AG04450 (cell line): ENCODE measurements at places on chromosomes 13 and 19. TPM values are rescaled to one million over a fixed set of nuclear protein-coding genes. Genes with fewer than 3 reads are reported as not detected.

GRCh38 chr13:73521985-73522524 lies 463.2 kb downstream of the KLF5 start:
- no peak for DNase-seq

- DNase-seq, result no peak
These were observed 100.7 kb upstream of the OBI1 start for GRCh38 chr13:78759704-78760103.

GRCh38 chr13:61833228-61833627 lies 417.6 kb upstream of the PCDH20 start:
- DNase-seq, result no peak

GRCh38 chr19:44951179-44952159 lies 3.7 kb upstream of the CLPTM1 start:
- peak; percentile 65 for DNase-seq

GRCh38 chr19:12786141-12786870 lies 5.0 kb upstream of the JUNB start:
- DNase-seq, result no peak

DNA sequence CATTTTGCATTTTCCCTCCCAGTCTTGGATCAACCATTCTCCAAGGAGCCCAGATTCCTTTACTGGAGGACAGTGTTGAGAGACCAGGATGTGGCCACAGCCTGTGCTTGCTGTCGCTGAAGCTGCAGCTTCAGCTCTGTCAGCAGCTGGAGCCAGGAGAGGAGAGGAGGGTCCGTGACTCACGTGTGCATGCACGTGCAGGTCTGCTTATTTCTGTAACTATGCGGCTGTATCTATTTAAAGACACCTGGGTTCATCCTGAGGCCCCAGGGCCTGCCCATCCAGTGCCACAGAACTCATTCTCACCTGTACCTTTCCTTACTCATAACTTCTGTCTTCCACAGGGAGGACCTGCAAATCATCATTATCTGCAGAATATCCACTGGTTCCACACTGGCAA lies 8.2 kb upstream of the LAMP1 start:
- no peak for DNase-seq

- peak; percentile 33 for DNase-seq
These were observed 31.2 kb downstream of the TMPRSS9 start for GRCh38 chr19:2391118-2391725.

- no peak for DNase-seq
These were observed 62.6 kb downstream of the RYR1 start for GRCh38 chr19:38496116-38496515.

DNA sequence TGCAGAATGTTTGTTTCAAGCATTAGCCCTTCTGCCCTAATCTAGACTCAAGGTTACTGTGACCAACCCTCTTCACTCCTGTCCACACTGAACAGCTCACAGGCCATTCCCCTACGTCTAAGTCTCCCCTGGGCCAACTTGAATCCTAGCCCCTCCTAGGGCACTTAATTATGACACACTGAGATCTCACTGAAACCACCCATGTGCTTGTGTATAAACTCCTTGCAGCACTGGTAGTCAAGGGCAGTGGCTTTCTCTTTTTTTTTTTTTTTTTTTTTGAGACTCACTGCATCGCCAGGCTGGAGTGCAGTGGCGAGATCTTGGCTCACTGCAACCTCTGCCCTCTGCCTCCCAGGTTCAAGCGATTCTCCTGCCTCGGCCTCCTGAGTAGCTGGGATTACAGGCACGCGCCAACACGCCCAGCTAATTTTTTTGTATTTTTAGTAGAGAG lies 1.9 kb upstream of the AKT2 start:
- no peak for DNase-seq

DNA sequence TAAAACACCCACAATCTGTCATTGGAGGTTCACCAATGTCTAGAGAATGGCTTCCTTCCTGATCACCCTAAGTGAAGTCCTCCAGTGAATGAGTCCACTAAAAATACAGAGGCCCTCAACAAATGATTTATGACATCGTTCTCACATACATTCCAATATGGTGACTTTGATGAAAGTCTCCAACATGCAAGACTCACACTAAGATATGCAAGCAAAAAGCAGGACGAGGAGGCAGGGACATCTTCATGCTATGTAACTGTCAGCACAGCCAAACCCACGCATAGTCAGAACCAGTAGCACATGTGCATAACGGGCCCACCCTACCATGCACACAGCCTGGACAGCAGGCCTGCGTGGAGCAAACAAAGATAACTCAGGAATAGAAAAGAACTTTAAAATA lies 16.6 kb upstream of the LSM14A start:
- DNase-seq, result no peak

GRCh38 chr13:77565635-77566034 lies 30.1 kb downstream of the SCEL start:
- DNase-seq, result no peak

DNA sequence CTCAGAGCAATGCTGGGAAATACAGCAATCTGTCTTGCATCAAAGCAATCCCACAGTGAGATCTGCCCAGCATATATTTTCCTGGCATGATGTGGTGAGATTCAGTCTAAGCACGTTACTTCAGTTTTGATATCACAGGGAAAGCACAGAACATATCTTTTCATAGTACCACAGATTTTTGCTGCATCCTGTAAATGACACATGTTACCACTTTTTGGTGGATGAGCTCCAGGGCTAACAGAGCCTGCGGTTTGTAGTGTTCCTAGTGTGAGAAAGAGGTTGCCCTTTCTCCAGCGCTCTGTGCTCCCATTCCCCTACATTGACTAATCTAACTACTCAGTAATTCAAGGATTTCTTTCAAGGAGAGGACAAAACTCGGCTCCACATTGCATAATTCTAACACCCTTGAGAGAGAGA lies 409.0 kb downstream of the GPC6 start:
- no peak for DNase-seq

DNA sequence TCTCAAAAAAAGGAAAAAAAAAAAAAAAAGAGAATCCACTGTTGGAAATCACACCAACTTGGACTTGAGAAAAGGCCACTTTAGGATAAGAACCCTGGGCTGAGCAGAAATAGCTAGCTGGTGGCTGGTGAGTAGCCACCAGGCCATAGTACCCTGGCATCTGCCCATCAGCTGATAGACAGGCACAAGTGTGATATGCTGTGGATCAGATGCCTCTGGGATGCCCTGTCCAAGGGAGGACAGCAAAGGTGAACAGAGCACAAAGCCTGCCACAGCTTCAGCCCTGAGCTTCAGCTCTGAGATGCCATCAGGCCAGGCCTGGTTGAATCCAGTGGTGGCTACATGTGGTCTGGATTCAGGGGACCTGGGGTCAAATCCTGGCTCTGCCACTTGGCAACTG lies 8.7 kb downstream of the SIRT2 start:
- no peak for DNase-seq

DNA sequence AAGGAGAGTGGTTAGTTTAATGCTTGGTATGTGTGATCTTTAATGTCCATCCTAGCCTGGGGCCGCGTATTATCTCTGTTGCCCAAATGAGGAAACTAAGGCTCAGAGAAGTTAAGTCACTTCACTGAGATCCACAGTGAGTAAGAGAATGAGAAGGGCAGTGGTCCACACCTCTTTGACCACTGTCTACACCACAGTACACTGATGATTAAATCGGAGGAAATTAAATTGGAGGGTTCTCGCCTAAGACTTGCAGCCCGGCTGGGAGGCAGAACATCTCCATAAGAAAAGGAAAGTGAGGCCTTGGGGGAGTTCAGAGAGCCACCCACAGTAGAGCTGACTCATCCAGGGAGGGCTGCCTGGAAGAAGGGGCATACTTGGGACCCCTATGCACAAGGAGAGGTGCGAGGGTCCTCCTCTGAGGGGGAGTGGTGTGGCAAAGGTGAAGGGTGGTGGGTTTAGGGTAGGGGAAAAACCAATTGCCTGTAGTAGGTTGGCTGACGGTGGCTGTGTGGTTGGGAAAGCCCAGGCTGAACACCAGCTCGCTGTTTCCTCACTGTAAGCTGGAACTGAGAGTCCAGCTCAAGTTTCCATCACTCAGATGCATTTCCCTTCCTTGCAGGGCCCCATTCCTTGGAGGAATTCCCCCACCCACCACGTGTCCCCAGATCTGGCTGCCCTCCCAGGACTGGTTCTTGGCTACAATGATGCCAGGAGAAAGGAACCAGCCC lies 15.0 kb upstream of the DHRS12 start:
- DNase-seq, result peak; percentile 10

DNA sequence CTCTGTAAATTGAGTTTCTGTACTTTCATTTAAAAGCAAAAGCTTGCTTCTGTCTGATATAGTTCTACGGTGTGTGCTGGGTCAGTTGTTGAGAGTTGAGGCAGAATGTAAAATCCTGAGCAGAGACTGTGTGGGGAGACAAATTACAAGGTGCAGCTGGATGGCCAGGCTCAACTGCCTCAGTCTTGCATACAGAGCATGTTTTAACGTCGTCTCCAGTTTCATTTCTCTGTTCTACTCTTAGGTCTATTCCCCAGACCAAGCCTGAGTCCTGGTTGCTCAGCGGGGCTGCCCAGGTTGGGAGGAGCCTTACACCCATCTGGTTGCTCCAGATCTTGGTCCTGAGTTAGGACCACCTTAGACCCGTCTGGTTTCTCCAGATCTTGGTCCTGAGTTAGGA lies 54.4 kb upstream of the MEDAG start:
- no peak for DNase-seq

Gene ZNF71
- polyA plus RNA-seq, result 4.7 and 6.4 TPM in 2 replicates

Gene EFNA2
- not detected in 2 replicates for polyA plus RNA-seq

Gene TJP3
- not detected in 2 replicates for polyA plus RNA-seq

Gene KCNRG
- 1.5 and 2.1 TPM in 2 replicates for polyA plus RNA-seq

Gene METTL21C
- polyA plus RNA-seq, result not detected in 2 replicates

Gene FPR1
- not detected in 2 replicates for polyA plus RNA-seq
